ENCODE measurements at places on chromosomes 2 and 18.

DNA sequence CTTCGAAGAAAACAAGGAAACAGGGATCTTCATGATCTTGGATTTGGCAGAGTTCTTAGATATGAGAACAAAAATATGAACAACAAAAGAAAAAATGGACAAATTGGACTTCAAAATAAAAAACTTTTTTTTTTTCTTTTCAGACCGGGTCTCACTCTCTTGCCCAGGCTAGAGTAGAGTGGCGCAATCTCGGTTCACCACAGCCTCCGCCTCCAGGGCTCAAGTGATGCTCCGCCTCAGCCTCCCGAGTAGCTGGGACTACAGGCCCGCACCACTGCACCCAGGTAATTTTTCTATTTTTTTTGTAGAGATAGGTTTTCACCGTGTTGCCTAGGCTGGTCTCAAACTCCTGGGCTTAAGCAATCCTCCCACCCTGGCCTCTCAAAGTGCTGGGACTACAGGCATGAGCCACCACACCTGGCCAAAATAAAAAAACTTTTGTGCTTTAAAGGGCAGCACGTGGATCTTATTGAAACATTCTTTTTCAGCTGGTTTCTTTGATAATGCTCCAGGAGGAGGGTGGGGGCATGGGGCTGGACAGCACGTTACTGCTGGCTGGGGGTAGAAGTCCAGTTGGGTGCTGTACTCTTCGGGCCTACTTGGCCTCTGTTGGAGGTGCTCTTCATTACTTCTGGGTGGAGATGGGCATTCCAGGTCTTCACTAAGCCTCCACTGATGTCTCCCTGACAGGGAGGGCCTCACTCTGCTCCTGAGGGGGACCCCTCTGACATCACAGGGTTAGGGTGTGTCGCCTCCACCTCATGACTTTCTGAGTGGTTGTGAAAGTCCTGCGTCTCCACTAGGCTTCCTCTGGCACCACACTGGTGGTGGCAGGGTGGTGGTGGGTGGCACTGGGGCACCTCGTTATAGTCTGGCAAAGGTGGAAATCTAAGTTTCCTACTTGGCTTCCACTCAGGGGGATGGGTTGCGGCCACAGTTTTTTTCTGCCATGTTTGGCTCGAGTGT is 150.5 kb upstream of the XPO1 start:
- no peak for DNase-seq

GRCh38 chr18:44682201-44682870 is 1.6 kb downstream of the SETBP1 start:
- DNase-seq = no peak

- DNase-seq = no peak
These were observed 138.9 kb downstream of the PTH2R start for GRCh38 chr2:208545403-208546042.

- DNase-seq = no peak
These were observed 80.9 kb downstream of the PPP1R1C start for GRCh38 chr2:182066400-182067087.

- DNase-seq = no peak
These were observed 244.5 kb upstream of the REG3G start for GRCh38 chr2:78780864-78781583.

DNA sequence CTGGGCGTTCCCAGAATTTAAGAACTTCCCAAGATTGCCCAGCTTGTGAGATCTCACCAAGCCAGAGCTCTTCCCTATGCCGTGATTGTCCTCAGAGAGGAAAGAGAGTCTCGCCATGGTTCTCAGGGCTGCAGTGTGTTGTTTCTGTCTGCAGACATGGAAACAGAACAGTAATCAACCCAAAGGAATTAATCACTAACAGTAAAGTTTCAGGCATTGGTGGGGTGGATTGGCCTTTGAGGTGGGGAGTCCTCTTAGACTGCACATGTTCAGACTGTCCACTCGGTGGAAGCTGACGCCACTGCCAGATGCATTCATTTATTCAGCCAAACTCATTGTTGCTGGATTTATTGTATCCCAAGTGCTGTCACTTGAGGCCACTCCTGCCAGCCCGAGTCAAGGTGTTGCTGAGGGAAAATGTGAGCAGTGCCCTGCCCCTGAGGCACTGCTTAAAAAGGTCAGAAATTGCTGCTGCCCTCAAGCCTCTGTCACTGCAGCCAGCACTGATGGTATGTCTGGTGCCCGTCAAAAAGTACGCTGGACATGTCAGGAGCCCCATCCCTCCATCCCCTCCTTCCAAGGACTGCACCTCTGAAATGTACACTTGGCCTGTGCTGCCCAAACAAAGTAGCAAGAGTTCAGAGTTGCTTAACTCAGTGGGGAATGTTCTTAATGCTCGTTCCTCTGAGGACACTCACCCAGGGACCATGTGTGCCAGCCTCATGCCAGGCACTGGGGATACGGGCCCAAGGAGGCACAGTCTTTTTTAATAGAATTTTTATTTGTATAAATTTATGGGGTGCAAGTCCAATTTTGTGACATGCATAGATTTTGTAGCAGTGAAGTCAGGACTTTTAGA is 201.0 kb downstream of the GLI2 start:
- DNase-seq = no peak

DNA sequence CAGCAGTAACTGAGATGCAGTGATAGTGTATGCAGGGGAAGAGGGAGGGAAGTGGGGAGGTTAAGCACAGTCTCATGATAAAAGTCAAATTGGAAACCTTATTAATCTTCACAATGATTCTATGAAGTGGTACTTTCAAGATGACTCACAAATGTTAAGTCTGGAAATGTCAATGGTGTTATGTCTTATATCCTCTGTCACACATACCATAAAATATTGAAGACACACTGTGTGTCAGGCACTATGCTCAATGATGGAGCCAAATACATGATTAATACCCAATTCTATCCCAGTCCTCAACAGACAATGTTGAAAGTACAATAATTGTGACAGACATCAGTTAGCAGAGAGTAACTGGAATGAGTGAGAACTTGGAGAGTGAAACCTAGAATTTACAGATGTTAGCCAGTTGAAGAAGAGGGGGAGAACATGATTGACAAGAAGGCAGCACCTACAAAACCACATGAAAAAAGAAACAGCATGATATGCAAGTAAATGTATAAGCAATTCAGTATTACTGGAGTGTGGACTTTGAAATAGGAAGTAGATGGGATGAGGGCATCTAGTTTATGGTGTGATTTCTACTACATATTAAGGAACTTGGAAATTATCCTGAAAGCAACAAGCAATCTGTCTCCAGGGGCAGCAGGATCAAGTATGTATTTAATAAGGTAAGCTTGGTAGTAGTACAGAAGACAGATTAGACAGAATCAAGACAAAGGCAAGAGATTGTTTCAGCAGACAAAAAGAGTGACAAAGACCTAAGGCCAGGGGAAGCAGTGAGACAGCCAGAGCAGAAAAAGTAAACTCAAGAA is 107.6 kb downstream of the STRN start:
- DNase-seq = no peak

GRCh38 chr2:100416935-100417710 is at the start of gene CHST10:
TSS of gene CHST10 (minus strand) at chr2:100417668. CDS start at chr2:100406675, 10,993 bp downstream.
- peak; percentile 64 for DNase-seq

- no peak for DNase-seq
These were observed 220.9 kb downstream of the HDAC4 start for GRCh38 chr2:239179851-239180371.

- no peak for DNase-seq
These were observed 104.5 kb downstream of the UXS1 start for GRCh38 chr2:106089611-106090010.

DNA sequence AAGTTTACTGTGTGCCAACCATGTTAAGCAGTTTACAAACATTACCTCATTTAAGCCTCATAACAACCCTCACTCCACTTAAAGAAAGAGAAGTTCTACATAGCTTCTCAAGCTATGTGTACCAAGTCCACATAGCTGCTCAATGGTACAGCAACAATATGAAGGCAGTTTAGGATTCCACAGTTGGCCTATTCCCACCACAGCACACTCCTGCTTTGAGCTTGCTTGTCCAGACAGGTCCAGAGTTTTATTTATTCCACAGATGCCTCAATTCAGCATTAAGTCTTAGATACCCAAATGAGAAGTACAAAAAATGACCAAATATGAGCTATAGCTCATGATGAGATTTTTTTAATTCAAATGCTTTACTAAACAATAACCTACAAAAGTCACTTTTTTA is 24.8 kb downstream of the NPHP1 start:
- no peak for DNase-seq

DNA sequence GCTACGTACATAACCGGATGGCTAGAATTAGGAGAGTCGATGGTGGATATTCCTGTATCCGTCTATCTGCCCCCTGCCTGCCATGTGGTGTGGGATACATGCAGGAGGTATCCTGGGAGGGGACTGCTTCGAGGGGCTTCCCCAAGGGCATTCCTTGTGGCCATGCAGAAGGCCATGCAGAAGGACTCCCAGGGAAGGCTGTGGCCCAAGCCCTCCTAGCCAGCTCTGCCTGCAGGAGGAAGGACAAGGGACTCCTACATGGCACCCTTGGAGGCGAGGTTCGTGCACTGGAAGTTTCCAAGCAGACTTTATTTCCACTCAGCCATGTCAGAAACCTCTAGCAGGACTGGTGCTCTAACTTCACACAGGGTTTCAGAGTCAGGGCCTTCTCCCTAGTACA is 136.1 kb downstream of the KLHL29 start:
- no peak for DNase-seq

DNA sequence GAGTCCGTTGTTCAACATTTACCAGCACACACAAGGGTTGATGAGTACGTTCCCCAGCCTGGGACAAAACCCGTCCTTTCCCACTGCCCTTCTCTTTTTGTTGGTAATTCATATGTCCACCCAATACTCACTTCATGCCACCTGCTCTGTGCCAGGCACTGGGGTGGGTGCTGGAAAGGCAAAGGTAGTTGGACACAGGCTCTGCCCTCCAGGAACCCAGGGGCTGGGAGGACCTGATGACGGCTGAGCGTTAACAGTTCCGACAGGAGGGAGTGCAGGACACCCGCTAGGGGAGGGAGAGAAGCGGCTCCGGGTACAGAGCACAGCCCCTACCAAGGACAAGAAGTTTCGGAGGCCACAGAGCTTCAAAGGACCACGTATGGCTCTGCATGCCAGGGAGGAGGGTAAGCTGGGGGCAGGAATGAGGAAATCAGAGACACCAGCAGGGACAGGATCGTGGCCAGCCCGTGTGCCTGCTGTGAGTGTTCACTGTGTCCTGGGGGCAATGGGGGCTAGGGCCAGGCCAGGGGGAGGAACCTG is 134.1 kb upstream of the GPC1 start:
- no peak for DNase-seq

GRCh38 chr18:62037989-62038778 is 145.4 kb upstream of the RNF152 start:
- DNase-seq = no peak

Measured in stimulated activated CD4-positive, alpha-beta T cell treated with anti-CD3 and anti-CD28 coated beads, Interleukin-4, amount 100 ng/mL, for 4 hours (primary cell).